ENCODE measurements at places on chromosomes 3 and 15. TPM values are rescaled to one million over a fixed set of nuclear protein-coding genes. Genes with fewer than 3 reads are reported as not detected.

Gene LMAN1L
- polyA plus RNA-seq, result not detected

Gene ATP13A4
- 1.2 TPM for polyA plus RNA-seq

- no peak for DNase-seq
Observed at GRCh38 chr3:111803123-111803593, 55.9 kb upstream of the PHLDB2 start.

Gene AGBL1
- polyA plus RNA-seq, result 0.16 TPM

DNA sequence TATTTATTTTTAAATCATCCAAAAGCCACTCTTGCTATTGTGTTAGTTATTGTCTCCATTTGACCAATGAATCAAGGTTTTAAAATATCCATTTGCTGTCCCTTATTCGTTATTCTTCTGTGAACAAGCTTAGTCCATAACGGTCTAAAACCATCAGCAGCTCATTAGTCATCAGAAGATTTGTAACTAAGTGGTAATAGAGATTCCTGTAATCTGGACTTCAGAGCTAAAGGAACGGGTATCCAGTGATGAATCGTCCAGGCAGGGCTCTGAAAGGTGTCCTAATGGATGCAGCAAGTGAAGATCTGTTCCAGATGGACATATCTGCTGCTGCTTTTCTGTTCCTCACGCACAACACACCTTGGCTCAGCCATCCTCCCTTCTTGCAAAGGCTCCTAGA lies 362.7 kb upstream of the CFAP20DC start:
- no peak for DNase-seq

- DNase-seq, result no peak
Observed at GRCh38 chr3:127484601-127485388, 105.7 kb downstream of the TPRA1 start.

Gene CHST2
- polyA plus RNA-seq, result 38.2 TPM

DNA sequence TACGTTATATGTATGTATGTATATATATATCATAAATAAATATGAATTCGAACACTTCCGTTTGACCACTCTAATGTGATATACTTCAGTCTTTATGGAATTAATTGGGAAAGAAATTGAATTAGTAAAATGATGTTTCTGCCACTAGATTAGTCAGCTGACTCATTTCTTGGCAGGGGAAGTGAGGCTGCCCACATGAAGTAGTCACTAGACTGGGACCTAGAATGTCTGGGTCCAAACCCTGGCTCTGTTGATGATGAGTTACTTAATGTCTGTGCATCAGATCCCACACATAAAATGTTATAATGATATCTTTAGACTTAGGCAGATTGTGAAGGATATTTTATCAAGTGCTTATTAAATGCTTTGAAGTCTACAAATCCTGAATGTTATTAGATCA lies 27.4 kb upstream of the ARL14 start:
- no peak for DNase-seq

Gene LTF
- polyA plus RNA-seq, result 3.4 TPM

GRCh38 chr3:46926039-46926438 lies 48.5 kb downstream of the PTH1R start:
- no peak for DNase-seq

- no peak for DNase-seq
Observed at GRCh38 chr15:67937153-67937761, 97.4 kb upstream of the RNU6-1 start.

Gene PROK2
- polyA plus RNA-seq, result not detected
